ENCODE measurements at places on chromosomes 1 and 21.
A peak's percentile ranks its signal among the peaks of the same experiment; 100 is the strongest.

GRCh38 chr1:110718452-110718851, 43.7 kb upstream of the KCNA3 start:
- DNase-seq = no peak

DNA sequence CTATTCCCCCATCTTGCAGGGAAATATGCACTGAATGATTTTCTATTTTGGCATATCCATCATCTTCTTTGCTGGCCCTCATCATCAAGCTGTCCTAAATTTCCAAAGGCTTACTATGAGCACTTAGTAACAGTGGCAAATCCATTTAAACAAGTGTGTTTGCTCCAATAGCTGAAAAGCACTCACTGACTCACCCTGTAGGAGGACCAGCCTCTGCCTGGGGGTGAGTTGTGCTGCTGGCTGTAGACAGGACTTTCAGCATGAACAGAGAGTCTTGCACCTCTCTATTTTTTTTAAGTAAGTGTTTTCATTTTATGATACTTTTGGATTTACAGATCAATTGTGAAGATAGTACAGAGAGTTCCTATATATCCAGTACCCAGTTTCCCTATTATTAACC, 97.3 kb downstream of the SLC35F3 start:
- DNase-seq = no peak

- DNase-seq = no peak
Measured at GRCh38 chr1:69511426-69512192, 56.1 kb upstream of the LRRC7 start.

GRCh38 chr1:174497478-174497877, 49.7 kb downstream of the GPR52 start:
- DNase-seq = no peak

DNA sequence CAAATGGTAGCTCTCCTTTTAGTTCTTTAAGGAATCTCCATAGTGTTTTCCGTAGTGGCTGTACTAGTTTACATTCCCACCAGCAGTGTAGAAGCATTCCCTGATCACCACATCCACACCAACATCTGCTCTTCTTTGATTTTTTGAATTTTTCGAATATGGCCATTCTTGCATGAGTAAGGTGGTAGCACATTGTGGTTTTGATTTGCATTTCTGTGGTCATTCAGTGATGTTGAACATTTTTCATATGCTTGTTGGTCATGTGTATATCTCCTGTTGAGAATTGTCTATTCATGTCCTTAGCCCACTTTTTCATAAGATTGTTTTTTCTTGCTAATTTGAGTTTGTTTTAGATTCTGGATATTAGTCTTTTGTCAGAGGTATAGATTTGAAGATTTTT, 84.6 kb upstream of the B3GALT2 start:
- DNase-seq = no peak

- peak; percentile 5 for DNase-seq
Measured at GRCh38 chr1:35030756-35031446, 844 bp downstream of the ZMYM6 start.

Measured in right renal pelvis (tissue), 4 donors.